Right cardiac atrium (tissue), 5 donors: ENCODE measurements at places on chromosomes 3 and 15. TPM values are rescaled to one million over a fixed set of nuclear protein-coding genes. Genes with fewer than 3 reads are reported as not detected.

Gene ACTC1
- 9,200 TPM for total RNA-seq

Gene MST1R
- total RNA-seq = 2.4 TPM

- no peak for DNase-seq
Observed at GRCh38 chr3:105394177-105394576, 27.5 kb downstream of the ALCAM start.

GRCh38 chr3:46222435-46223161, 14.5 kb upstream of the CCR1 start:
- DNase-seq = no peak

Gene MCF2L2
- total RNA-seq = 0.23 TPM

GRCh38 chr3:23166276-23166675, 36.9 kb upstream of the UBE2E2 start:
- no peak for DNase-seq

DNA sequence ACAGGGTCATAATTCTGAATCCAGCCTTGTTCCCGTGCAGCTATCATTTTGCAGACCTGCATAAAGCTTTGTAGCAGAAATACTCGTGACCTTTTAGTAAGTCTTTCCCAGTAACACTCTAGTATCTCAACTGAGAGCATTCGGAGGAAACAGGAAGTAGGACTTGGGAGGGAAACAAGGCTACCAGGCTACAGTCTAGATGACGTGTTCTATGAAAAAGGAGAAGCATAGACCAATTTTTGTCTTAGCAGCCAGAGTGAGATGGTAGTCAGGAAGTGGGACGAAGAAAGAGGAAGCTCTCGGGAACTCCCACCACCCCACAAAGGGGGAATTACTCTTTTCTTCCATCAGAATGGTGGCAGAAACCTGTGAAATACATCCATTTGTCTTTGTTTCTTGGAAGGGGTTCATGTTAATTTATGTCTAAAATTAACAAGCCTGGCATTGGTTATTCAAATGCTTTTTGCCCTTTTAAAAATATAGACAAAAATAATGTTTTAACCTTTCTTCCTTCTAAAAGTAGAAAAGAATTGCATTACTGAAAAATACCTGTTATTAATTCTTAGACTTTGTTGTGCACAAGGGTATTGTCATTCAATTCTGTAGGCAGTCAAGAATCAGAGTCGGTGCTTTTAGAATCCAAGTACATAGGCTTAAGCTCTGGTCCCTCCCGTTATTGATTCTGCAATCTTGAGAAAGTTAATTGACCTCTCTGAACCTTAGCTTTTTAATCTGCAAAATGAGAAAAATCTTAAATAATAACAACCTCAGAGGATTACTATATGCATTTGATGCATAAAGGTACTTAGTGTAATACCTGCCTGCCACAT, 1.6 kb upstream of the SUCNR1 start:
- DNase-seq = no peak

GRCh38 chr3:50212971-50213370, 7.9 kb downstream of the SLC38A3 start:
- DNase-seq = no peak
